ENCODE measurements at places on chromosomes 11 and 22.

- DNase-seq, result peak; percentile 60
Observed at GRCh38 chr11:64305691-64306562, 603 bp downstream of the ESRRA start.

DNA sequence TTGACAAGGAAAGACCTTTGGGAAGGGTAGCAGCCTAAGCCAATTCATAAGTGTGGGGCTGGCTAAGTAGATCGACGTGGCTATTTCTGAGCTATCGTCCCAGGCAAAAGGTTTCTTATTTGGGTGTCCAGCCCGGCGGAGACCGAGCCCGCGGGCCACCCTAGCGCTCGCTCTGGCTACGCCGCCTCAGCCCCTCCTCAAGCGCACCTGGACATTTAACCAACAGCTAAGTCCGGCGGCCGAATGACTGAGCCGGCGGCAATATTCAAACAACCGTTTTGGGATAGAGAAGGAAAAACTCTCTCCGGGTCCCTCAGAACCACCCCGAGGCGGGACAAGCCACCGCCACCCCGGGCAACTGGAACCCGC lies 457 bp downstream of the RNF141 start:
- no peak for DNase-seq

GRCh38 chr11:134584706-134585445 lies 172.8 kb upstream of the B3GAT1 start:
- DNase-seq, result no peak

- no peak for DNase-seq
Observed at GRCh38 chr22:17953147-17953546, 71.2 kb downstream of the MICAL3 start.

DNA sequence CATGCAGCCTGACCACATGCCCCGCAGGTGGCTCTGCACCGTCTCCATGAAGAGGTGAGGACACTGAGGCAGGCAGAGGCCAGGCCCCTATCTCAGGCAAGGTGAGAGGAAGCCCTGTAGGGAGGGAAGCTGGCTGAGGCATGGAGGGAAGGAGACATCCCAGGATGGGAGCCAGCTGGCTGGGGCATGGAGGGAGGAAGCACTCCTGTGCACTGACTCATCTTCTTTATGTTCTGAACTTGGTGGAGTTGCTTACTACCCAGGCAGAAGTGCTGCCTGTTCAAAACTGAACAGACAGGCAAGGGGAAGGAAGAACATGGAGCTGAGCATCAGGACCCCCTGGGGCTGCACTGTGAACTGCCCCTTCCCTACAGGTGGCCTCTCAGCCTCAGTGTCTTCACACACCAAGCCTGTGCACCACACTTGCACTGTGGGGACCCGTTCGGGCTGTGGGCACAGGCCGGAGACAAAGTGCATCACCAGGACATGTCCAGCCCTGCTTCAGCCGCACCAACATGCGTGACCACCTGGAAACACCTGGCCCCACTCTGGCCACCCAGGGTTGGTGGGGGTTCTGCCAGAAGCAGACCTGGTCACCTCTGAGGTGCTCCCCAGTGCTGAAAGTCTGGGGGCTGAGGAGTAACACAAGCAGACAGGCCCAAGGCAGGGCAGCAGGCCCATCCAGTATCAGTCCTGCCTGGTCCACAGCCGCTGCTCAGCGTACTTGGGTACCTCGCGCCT lies 55.5 kb downstream of the DGCR2 start:
- DNase-seq, result no peak

- DNase-seq, result no peak
Observed at GRCh38 chr11:3610846-3611245, 30.9 kb downstream of the ART5 start.

GRCh38 chr22:49713003-49713402 lies 114.7 kb downstream of the BRD1 start:
- DNase-seq, result no peak

GRCh38 chr11:2305788-2306451 lies 4.1 kb downstream of the TSPAN32 start:
- DNase-seq, result no peak

GRCh38 chr11:33893711-33894397 lies 2.0 kb upstream of the LMO2 start:
- peak; percentile 63 for DNase-seq

DNA sequence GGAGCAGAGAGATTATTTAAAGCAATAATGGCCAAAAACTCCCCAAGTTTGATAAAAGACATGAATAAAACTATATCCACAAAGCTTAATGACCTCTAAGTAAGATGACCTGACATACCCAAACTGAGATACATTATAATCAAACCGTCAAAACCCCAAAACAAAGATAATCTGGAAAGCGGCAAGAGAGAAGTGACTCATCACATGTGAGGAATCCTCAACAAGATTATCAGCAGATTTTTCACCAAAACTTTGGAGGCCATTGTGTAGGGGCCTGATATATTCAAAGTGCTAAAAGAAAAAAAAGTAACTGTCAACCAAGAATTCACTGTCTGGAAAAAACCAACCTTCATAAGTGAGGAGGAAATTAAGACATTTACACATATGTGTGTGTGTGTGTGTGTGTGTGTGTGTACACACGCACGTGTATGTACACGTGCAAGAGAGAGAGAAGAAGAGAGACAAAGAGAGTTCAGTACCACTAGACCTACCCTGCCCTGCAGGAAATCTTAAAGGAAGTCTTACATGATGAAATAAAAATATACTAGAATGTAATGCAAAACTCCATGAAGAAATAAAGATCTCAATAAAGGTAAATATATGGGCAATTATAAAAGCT lies 752.4 kb downstream of the NELL1 start:
- DNase-seq, result no peak

- no peak for DNase-seq
Observed at GRCh38 chr22:28896611-28897010, 13.2 kb downstream of the ZNRF3 start.

GRCh38 chr11:125932301-125932700 lies 13.5 kb upstream of the VSIG10L2 start:
- DNase-seq, result no peak

GRCh38 chr11:121958971-121959325 lies 157.1 kb downstream of the BLID start:
- DNase-seq, result no peak

DNA sequence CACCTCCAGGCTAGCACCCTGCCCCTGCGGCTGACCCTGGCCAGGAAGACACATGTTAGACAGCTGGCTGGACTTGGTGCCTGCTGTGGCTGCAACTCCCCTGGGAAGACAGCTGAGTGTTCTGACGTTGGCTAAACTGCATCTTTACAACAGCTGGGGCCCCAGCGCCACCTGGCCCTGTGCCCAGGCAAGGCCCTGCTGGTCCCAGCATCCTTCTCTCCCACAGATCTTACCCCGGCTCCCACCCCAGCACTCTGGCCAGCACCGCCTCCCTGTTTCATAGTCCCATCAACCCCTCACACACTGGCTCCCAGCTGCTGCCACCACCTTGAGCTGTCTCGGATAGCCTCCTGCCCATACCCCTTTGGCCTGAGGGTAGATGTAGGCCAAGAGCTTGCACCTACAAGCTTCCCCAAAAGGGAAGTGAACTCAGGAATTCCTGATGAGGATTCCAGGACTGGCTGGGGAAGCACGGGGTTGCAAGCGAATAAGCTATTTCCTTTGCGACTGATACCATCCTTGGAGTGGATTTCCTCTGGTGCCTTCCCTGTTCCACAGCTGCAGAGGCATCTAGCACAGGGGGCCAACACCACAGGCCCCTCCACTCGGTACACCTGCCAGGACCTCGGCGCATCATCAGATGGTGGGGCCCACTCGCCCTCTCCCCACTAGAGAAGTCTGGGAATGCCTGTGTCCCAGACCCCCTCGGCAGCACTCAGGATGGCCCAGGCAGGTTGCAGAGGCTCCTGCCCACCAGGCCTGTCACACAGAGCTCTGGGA lies 28.5 kb downstream of the RSPH14 start:
- no peak for DNase-seq

- DNase-seq, result no peak
Observed at GRCh38 chr11:25317216-25317615, 820.4 kb downstream of the LUZP2 start.

DNA sequence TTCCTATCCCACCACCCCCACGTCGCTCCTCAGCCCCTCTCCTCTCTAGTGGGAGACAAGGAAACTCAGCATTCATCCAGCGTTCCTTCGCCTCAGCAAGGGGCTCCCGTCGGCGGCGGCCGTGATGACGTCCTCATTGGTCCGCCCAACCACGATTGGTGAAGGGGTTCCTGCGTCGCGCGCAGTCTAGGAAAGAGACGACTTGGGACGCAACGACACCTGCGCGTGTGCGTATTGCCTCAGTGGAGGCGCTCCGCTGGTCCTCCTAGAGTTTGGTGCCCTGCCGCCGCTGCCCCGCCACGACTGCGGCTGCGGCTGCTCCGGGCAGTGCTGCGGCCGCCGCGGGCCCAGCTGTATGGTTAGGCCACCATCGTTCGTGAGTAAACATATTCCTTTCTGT lies 56.6 kb downstream of the CCDC81 start:
- peak; percentile 27 for DNase-seq

- no peak for DNase-seq
Observed at GRCh38 chr11:104093426-104094280, 57.2 kb downstream of the DDI1 start.

DNA sequence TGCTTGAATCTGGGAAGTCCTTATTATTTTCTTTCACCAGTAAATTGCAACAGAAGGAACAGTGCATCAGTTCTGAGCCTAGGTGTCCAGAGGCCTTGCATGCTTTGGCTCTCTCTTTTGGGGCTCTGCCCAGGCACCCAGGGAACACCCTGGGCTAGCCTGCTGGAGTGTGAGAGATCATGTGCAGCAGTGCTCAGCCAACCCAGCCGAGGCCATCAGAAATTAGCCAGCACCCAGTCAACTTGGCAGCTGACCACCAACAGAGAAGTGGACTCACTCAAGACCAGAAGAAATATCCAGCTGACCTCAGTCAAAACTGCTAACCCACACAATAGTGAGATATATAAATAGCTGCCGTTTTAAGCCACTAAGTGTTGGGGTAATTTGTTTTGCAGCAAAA lies 11.2 kb upstream of the P4HA3 start:
- no peak for DNase-seq

- no peak for DNase-seq
Observed at GRCh38 chr11:33779849-33780528, 5.7 kb upstream of the FBXO3 start.

GRCh38 chr11:77030834-77031414 lies 3.3 kb upstream of the B3GNT6 start:
- DNase-seq, result no peak

DNA sequence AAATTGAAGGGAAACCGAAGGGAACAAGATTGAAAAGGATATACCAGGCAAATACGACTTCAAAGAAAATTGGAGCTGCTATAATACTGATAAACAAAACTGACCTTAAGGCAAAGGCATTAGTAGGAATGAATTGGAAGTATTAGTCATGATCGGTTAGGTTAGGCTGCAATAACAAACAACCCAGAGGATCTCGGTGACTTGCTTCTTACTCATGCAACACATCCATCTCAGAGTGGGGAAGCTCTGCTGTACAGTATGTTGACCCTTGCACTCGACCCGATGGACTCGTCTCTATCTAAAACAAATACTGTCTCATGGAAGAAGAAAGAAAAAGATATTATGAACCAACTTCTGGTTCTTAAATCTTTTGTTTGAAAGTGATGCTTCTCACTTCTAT lies 42.3 kb downstream of the SPATA19 start:
- DNase-seq, result no peak

GRCh38 chr11:44046182-44046581 lies 1.6 kb upstream of the ACCSL start:
- DNase-seq, result no peak

- no peak for DNase-seq
Observed at GRCh38 chr11:117572129-117572528, 224.9 kb downstream of the DSCAML1 start.

GRCh38 chr11:72685560-72686480 lies 11.6 kb upstream of the PDE2A start:
- peak; percentile 49 for DNase-seq

DNA sequence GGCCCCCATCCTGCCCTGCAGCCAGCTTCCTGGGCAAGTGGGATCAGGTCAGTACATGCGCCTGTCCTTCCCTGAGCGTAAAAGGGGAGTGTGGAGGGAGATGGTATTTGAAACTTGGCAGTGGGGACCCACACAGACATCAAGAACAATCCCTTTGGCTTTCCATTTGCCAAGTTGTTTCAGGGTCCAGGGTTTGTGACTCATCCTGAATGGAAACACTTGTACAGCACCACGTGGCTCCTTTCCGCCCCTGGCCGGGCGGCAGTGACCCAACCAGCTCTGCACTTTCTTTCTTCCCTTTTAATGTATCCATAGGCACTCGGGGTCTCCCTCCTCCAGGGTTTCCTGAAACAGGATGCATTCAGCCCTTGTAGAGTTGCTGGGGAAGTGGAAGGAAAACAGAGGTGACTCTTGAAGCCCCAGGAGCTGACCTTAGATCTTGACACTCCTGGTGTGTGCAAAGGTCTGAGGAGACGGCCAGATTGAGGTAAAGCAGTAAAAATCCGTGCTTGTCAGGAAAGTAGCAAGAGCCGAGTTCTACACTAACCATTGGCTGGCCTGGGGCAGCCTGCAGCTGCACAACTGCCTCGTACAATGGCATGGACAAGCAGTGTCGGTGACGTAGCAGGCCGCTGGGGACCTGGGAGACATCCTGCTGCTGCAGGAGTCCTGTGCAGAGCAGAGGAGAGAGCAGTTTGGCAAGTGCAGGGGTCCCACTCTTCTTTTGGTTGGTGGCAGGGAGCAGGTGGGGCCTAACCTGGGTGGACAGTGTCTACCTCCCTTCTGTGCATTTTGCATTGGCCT lies 189.8 kb downstream of the SNX19 start:
- no peak for DNase-seq

Data from T-helper 2 cell (primary cell).